Common myeloid progenitor, CD34-positive (primary cell): ENCODE measurements at places on chromosomes 2 and 18.

DNA sequence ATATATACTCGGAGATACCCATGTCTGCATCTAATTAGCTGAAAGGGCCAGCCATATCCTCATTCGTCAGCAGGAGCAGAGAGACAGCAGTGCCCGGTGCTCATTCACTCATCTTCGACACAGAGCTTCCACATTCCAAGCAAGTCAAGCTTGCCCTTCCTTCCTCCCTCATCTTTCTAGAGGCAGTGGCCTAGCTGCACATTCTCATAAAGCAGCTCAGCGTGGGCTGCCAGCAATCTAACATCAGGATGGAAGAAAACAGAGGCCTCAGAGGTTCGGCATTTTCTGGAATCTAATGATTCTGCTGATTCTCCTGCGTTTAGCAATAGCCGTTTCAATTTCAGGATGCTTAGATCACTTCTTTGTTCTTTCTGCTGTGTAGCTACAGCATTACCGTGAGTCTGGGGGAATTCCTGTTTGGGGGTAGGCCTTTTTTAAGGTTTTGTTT is 68.8 kb downstream of the CLHC1 start:
- H3K27ac ChIP-seq, result no peak overlapping the region
- H3K4me1 ChIP-seq, result peaks cover 3% of the 10 kb centered on the region
- DNase-seq, result no peak
- H3K27me3 ChIP-seq, result no peaks in the 10 kb centered on the region

- H3K27me3 ChIP-seq, result no peaks in the 10 kb centered on the region
- H3K27ac ChIP-seq, result no peak overlapping the region
- H3K4me1 ChIP-seq, result no peaks in the 10 kb centered on the region
- no peak overlapping the region for H3K4me3 ChIP-seq
Observed at GRCh38 chr18:64972545-64972944, 778.3 kb upstream of the CDH7 start.

- H3K4me1 ChIP-seq, result peaks cover 8% of the 10 kb centered on the region
- peak overlapping the region; percentile 33 for H3K27ac ChIP-seq
- H3K27me3 ChIP-seq, result no peaks in the 10 kb centered on the region
- H3K4me3 ChIP-seq, result no peak overlapping the region
- DNase-seq, result no peak
Observed at GRCh38 chr18:35073186-35074105, 32.2 kb downstream of the MAPRE2 start.

GRCh38 chr2:214674278-214674677 is 135.2 kb downstream of the BARD1 start:
- no peak overlapping the region for H3K27ac ChIP-seq
- H3K4me1 ChIP-seq, result no peaks in the 10 kb centered on the region
- DNase-seq, result no peak
- H3K36me3 ChIP-seq, result no peaks in the 10 kb centered on the region
- no peak overlapping the region for H3K4me3 ChIP-seq

- H3K36me3 ChIP-seq, result no peaks in the 10 kb centered on the region
- no peak overlapping the region for H3K27ac ChIP-seq
- DNase-seq, result no peak
- no peaks in the 10 kb centered on the region for H3K4me1 ChIP-seq
- H3K4me3 ChIP-seq, result no peak overlapping the region
Observed at GRCh38 chr2:6186332-6187151, 494.4 kb downstream of the SOX11 start.
